ENCODE measurements at places on chromosomes 3 and 15.

DNA sequence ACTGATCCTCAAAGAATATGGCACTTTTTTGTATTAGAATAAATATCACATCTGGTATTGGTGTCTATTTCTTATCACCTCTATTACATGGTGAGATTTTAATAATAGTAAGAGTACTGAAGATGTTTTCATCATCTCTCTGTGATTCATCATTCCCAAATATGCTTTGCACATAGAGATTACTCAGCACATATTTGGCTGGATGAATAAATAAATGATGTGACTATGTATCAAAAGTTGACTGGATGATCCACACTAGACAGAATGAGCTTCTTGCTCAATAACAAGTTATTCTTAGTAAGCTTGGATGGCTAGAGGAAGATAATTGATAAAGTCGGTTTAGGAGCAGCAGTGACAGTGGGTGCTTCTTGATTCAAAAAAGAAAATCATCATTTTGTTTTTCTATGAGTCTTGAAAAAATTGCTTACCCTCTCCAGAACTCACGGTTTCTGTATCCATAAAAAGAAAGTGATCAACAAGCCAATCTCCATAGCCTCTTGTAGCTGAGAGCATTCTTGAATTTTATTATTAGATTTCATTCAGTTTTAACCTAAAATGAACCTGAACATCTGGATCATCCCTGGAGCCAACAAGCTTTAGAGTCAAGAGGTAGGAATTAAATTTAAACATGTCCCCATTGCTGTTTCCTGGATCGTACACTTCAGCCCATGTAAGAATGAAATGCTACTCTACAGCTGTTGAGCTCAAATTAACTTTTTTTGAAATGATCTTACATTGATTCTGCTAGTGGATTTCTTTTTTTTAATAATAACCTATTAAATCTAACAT lies 104.8 kb upstream of the OSTN start:
- no peak for DNase-seq

DNA sequence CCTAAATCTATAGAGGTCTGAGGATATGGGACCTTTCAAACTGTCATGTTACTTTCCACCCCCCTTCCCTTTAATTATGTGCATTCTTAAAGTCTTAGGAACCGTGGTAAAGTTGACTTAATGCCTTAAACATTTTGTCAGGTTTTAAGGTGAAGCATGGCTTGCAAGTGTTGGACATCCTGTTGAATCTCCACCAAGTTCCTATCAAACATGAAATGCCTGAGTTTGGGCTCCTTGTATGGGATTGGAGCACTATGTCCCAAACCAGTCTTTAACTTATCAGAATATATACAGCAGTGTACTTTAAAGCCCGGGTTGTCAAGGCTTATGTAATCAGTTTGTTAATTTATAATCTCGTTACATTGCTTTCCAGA lies 1.1 kb downstream of the SNRK start:
- no peak for DNase-seq

GRCh38 chr3:73144276-73144675 lies 82.8 kb downstream of the EBLN2 start:
- no peak for DNase-seq

DNA sequence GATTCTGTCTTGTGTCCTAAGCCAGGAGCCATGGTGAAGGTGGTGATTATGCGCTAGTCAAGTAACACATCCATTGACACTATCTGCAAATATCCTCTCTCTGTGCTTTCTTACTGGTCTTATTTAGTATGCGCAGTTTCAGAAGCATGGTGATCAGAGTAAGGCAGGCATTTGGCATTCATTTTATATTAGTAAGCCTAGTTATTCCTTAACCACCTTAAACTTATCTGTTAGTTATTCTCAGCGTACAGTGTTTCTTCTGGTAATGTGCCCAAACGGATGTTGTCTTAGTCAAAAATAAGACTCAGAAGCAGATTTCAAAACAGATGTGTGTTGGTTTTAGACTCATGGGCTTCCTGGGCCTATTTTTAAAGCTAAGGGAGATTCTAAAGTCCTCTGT lies 329.2 kb downstream of the GRM7 start:
- DNase-seq: no peak

DNA sequence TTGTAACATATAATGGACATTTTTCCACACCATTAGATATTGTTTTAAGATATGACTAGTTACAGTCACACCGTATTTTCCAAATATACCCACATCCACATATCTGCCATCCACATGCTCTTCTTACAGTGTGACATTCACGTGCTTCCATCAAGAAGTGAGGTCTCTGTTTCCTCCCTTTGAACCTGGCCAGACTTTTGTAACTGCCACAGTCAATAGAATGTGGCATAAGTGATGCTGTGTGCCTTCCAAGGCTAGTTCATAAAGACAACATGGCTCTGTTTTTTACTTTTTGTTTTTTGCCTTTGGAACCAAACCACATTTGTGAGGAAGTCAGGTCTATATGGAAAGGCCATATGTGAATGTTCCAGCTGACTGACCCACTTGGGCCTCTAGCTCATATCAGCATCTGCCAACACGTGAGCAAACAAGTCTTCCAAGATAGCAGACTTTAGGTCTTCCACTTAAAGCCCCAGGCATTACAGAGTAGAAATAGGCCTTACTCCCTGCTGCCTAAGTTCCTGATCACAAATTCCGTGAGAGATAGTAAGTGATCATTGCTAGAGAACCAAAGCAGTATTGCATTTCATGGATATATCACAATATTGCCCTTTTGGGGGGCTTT lies 27.1 kb downstream of the EIF1B start:
- DNase-seq: no peak

- no peak for DNase-seq
Observed at GRCh38 chr3:193901007-193901406, 234.9 kb upstream of the HES1 start.

All from SK-N-DZ (cell line).